Astrocyte (in vitro differentiated cells and primary cell): ENCODE measurements at places on chromosomes 7 and 10. TPM values are rescaled to one million over a fixed set of nuclear protein-coding genes. Genes with fewer than 3 reads are reported as not detected.

The TCAF2 gene
- 1.9 and 2.0 TPM in 2 replicates for total RNA-seq

The PLXNA4 gene
- total RNA-seq = 3.3 and 4.3 TPM in 2 replicates

The SNCG gene
- 3.0 TPM in 2 replicates for total RNA-seq

The MINDY4 gene
- total RNA-seq = 3.8 and 4.1 TPM in 2 replicates

The DGKI gene
- 6.3 and 7.5 TPM in 2 replicates for total RNA-seq

The HELLS gene
- 16.2 and 23.5 TPM in 2 replicates for total RNA-seq

The SORCS3 gene
- total RNA-seq = 0.91 and 1.00 TPM in 2 replicates

The EPHA1 gene
- 0.96 and 2.6 TPM in 2 replicates for total RNA-seq

The AKR1C2 gene
- 0.41 TPM in 1 of 2 replicates, not detected in the other for total RNA-seq

The WIPF3 gene
- 0.87 and 1.0 TPM in 2 replicates for total RNA-seq

The OPN4 gene
- not detected in 2 replicates for total RNA-seq

The CCDC136 gene
- 14.4 and 14.9 TPM in 2 replicates for total RNA-seq

The PLPP4 gene
- total RNA-seq = 44.1 and 45.1 TPM in 2 replicates

The TNS3 gene
- total RNA-seq = 92.9 and 105 TPM in 2 replicates

The BCCIP gene
- 65.9 and 68.1 TPM in 2 replicates for total RNA-seq

The EBLN1 gene
- total RNA-seq = not detected in 2 replicates

The RAMP3 gene
- not detected in 2 replicates for total RNA-seq

GRCh38 chr7:2666155-2666554, 21.8 kb upstream of the AMZ1 start:
- DNase-seq = no peak

DNA sequence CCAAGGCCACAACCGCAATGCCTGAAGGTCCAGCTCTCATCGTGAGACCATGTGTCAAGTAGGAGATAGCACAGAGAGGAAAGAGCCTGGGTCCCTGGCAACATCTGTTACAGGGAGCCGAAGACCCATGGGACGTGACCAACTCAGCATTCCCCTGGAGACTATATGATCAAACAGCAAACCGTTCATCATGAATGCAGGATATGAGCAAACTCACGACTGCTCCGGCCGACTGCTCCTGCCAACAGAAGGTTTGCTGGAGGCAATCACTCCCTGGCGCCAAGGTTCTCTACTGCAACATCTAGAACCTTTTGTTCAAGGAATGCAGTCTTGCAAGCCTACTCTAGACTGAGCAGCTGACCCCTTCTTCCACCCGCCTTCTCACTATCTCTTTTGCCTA, 114.3 kb downstream of the ALOX5 start:
- DNase-seq = no peak

DNA sequence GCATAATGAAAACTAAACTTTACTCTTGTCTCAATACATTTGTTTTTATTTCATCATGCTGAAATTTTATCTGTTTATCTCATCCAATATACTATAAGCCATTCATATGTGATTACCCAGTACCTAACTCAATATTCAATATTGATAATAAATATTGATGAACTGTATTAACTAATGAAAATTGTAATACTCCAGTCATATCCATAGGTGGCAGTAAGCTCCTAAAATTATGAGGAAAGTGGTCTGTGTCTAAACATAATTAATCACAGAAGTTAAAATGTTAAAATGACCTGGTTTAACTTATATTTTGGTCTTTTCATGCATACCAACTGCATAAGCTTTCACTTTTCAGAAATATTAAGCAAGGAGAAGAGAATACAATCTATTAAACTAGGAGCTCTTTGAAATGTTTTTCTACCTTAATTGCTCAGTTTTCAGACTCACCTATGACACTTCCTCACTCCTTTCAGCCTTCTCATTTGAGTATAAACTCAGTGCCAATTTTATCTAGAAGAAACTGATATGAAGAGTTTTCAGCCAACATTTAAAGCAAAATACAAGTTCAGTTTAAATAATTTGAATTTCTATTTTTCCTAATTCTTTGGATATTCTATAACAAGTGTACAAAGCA, 30.5 kb upstream of the VWDE start:
- DNase-seq = no peak

GRCh38 chr7:106462365-106462859, 177.6 kb upstream of the NAMPT start:
- no peak for DNase-seq

DNA sequence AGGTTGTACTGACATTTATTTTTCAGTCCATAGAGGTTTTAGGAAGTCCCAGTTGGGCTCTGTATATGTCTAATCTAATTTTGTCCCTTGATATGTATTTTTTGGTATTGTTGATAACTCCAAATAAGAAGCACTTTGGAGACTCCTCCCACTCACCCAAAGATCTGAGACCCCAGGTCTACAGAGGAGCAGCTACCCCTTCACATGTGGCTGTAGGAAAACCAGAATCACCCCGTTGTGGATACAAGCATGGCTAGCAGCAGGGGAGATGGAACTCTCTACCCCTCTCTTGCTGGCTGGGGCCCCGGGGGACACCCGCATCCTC, 9.4 kb downstream of the HHEX start:
- no peak for DNase-seq

DNA sequence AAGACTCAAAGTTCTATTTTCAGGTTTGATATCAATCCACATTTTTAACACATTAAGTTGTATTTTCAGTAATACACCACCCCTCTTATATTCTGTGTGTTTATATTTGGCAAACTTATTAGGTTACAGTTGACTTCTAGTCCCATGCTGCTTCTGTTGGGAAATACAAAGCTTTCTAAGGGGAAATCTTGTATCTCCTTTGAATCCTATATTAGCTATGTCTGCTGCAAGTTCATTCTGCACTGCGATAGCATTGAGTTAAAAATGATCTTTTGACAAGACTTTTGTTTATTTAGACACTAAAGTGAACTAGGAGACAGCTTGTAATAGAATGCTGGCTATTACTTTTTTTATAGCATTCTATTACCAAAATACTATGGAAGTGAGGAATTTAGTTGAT, 625.1 kb upstream of the ANKRD30A start:
- no peak for DNase-seq

GRCh38 chr10:76257816-76258215, 826.4 kb downstream of the LRMDA start:
- DNase-seq = peak; percentile 48

DNA sequence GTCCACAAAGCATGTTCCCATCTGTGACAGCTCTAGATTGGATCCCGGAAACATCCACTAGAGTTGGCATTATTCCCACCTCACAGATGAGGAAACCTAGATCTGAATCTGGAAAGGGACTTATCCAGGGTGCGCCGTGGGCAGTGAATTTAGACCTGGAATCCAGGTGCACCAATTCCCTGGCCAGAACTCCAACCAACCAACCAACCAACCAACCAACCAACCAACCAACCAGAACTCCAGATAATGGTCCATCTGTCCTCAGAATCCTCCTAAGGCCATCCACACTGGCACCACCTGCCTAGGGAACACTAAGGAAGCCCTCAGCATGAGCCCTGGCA, 42.0 kb upstream of the ZMIZ1 start:
- no peak for DNase-seq

DNA sequence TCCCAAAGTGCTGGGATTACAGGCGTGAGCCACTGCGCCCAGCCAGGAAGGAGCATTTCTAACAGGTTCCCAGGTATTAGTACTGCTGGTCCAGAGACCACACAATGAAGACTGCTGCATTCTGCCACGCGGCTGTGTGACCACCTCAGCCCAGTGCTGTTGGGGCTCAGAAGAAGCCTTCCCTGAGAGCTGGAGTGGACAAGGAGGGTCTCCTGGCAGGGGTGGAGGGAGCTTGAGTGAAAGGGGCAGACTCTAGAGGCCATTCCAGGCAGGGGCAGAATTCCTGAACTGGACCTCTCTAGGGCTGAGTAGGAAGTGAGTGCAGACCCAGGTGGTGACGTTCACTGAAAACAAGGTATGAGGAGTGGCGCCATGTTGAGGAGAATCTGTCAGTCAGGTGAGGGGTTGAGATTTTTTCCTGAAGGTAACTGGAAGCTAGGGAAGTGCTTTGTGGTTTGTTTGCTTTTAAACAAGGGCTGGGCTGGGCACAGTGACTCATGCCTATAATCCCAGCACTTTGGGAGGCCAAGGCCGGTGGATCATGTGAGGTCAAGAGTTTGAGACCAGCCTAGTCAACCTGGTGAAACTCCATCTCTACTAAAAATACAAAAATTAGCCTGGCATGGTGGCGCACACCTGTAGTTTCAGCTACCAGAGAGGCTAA, 67.6 kb downstream of the TACC2 start:
- DNase-seq = no peak

GRCh38 chr10:105188737-105189462, 547.8 kb downstream of the SORCS3 start:
- DNase-seq = peak; percentile 89

DNA sequence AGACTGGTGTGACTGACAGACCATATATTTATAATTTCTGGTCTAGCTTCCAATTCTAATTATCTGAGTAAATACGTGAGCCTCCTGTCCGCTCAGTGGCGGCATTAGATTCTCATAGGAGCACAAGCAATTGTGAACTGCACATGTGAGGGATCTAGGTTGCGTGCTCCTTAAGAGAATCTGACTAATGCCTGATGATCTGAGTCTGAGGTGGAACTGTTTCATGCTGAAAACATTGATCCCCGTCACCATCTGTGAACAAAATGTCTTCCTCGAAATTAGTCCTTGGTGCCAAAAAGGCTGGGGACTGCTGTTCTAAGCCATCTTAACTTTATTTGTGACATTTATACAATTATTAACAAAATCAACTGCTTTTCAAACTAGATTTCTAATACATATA, 164.7 kb upstream of the MEOX2 start:
- no peak for DNase-seq

GRCh38 chr10:103765981-103766380, 89.4 kb downstream of the SH3PXD2A start:
- DNase-seq = no peak

DNA sequence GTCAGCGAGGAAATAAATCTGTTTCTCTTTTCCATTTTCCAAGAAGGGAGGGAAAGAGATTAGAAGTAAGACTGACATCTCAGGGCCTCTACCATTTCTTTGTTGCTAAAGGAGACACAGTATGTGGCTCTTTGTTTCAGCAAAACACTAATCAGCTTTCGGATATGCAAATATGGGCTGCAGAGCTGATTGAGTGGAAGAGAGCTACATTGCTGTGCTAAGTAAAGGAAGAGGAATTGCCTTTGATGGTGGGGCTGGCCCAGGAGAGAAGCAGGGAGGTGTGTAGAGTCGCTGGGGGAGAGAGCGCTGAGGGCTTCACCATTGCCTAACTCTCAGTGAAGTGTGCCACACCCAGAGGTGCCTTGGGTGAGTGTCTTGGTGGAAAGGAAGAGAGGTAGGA, 284.8 kb downstream of the SDK1 start:
- DNase-seq = no peak

DNA sequence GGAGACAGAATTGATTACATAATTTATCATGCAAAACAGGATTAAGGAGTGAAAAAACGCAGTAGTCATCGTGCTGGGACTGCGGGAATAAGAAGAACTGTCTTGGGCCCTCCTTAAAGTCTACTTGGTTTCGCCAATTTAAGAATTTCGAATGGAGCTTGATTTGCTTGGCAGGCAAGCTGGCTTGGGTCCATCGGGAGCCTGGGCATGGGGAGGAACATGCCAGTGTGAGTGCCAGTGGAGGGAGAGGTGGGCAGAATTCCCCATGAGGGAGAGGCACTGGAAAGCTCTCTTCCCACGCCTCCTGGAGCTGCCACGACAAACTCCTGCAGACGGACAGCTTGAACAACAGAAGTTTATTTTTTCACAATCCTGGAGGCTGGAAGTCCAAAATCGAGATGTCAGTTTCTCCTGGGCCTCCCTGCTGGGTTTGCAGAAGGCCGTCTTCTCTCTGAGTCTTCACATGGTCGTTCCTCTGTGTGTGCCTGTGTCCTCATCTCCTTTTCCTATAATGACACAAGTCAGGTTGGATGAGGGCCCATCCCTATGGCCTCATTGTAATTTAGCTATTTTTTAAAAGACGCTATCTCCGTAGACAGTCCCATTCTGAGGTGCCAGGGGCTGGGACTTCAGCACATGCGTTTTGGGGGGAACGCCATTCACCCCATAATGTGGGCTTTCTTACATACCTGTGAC, 528.7 kb upstream of the DPP6 start:
- no peak for DNase-seq

- peak; percentile 35 for DNase-seq
Measured at GRCh38 chr7:93728292-93728691, 153.8 kb upstream of the CALCR start.

- DNase-seq = no peak
Measured at GRCh38 chr7:45103958-45104843, 7.3 kb downstream of the TBRG4 start.

- peak; percentile 60 for DNase-seq
Measured at GRCh38 chr10:5583525-5584175, 58.9 kb downstream of the CALML3 start.

DNA sequence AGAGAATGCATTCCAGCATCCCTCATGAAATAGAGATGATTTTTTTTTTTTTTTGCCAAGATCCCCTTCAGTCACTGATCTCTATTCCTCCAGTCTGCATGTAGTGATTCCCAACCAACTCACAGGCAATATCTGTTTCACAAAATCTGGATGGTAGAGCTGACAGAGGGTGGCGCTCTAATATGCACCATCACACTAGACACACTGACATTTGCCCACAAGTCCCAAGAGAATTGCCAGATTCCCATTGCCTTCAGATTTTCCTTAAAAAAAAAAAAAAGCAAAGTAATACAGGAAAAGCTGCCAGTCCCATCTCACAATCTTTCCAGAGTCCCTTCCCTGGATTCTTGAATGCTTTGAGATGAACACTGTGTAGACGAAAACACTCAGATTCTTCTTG, 301.0 kb downstream of the SORCS1 start:
- no peak for DNase-seq

GRCh38 chr7:108072739-108073138, 57.4 kb downstream of the LAMB4 start:
- DNase-seq = no peak

GRCh38 chr10:49783645-49784044, 21.5 kb upstream of the OGDHL start:
- no peak for DNase-seq

DNA sequence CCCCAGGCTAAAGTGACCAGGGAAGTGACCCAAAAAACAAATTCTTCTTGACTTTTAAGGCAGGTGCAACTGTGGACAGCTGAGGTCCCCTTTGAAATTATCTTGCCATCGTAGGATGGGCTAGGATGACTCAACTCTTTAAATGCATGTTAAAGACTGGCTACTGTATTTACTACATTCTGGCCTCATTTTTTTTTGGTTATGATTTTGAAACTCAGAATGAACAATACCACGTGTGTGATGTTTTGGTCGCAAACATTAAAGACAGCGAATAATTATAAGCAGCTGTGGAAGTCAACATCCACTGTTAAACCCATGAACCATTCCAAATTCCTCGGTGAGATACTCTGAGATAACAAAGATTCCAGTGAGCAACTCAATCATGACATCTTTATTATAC, 1.2 kb upstream of the SLC13A4 start:
- no peak for DNase-seq

GRCh38 chr7:151056666-151057505, 811 bp downstream of the CDK5 start:
- DNase-seq = no peak

DNA sequence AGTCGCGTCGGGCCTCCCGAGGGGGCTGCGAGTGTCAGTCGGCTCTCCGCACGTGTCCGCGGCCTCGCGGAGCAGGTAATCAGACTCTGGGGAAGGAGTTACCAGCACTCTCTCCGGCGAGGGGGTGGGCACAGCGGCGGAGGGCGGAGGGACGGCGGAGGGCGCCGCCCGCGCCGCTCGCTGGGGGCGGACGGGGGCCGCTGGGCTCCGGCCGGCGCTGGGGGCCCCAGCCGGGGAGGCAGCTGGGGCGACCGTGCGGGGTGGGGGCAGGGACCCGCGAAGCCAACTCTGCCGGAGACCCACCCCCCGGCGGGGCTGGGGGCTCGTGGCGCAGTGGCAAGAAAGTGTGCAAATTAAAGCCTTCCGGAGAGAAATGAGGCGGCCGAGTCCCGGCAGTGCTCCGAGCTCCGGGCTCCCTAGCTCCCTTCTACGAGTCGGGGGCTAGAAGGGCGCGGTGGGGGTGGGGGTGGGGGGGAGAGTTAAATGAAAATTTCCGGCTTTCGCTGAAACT, at the start of gene CDK6:
Gene CDK6 (minus strand): TSS at position 85 of the 511 bp plus-strand sequence. CDS start 3,250 bp downstream, outside the sequence.
- peak; percentile 61 for DNase-seq
